ENCODE measurements at places on chromosomes 1 and 21.

- no peak for DNase-seq
These were observed 7.9 kb upstream of the CLDN14 start for GRCh38 chr21:36487641-36488307.

DNA sequence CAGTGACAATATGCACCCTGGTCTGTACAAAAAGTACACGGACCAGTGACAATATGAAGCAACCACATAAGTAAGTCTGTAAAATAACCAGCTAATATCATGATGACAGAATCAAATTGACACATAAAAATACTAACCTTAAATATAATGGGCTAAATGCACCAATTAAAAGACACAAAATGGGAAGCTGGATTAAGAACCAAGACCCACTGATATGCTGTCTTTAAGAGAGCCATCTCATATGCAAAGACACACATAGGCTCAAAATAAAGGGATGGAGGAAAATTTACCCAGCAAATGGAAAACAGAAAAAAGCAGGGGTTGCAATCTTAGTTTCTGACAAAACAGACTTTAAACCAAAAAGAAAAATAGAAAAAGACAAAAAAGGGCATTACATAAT is 70.4 kb upstream of the VCAM1 start:
- DNase-seq, result no peak

DNA sequence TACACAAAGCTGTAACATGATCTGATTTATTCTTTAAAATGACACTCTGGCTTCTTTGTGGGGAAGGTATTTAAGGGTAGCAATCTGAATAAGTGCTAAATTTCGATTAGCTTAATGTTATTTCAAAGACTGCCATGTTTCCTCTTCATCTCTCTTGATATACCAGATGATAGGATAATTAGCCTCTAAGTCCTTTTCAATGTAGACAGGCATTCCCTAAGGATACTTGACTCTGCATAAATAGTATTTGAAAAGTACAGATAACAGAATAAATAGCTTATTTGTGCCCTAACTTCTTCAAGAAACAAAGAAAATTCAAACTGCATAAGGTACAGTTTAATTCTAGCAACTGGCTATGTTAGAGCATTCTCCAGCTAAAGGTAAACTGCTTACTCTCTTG is 46.2 kb downstream of the ARHGAP29 start:
- DNase-seq, result no peak

DNA sequence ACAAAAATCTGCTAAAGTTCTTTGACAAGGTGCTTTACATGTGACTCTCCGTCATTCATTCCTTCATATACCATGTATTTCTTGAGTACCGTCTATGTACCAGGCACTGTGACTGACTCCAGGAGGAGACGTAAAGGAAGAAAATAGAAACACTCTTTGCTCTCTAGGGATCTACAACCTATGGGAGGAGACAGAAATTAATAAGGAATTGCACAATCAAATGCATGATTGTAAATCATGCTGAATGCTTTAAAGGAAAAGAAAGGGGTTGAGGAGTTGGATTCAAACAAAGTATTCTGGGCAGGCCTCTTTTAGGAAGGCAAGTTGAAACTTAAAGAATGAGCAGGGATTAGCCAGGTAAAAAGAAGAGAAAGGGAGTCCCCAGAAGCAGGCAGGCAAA is 239.1 kb upstream of the FGGY start:
- DNase-seq, result no peak

DNA sequence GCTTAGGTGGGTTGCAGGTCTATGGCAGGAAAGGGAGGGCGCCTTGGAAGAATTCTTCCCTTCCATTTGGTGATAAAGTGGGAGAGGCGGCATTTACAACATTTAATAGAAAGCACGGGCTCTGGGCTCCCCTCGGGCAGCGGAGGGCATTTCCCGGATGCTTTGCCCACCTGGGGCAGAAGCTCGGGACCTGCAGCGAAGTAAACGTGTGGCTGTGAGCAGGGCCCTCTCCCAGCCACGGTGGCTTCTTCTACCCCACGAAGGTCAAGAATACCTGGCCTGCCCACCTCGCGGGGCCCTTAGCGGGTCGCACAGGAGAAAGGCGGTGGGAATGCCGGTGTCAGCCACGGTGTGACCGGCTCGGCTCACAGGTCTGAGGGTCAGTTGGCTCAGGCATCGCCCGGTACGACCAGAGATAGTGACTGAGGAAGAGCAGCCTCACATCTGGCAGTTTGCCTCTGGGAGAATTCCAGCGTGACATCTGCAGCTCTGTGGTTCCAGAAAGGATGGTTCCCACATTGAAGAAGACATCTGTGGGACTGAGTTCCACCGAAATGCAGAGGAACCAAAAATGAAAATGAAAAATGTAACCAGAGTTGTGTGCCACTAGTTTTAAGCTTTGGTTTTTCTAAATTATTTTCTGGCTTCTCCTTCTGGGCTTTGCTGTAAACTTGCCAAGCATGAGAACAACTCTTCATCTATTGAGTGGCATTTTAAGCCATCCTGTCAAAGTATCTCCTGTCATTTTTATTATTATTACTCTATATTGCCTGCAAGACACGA is 720 bp upstream of the F3 start:
- DNase-seq, result no peak

DNA sequence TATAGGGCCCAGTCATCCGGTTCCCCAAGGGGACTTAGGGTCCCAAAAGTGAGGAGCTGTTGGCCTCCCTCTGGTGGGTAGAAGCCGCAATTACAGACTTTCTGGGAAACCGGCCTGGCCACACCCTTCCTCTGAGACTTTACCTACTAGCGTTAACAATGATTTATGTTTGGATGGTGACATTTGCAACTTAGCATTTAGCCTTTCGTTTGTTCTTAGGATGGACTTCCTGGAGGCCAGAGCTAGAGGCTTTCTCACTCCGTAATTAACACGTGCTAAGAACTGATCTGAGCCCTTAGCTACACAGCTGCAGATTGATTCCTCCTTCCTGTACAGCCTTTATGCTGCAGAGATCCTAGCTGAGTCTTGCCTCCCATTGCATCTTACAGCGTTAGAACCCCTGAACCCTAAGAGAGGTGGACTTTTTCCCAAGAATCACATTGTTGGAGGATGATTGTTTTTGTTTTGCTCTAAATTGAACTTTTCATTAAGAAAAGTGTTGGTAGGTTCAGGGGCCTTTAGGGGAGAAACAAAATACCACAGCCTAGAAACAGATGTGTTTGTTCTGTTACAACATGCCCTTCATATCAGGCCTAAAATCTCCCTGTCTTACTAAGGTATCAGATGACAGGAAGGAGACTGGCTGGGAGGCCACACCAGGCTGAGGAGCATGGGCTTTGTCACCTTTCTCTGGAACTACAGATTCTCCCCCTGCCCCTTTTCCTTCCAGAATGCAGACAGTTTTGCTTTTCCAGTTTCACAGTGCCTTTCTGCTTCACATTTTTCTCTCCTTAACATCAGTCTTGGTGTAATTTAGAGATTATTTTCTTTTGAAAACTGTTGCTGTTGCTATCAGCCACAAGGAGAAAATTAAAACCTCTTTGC is 1.9 kb downstream of the S100A11 start:
- no peak for DNase-seq
